ENCODE measurements at places on chromosomes 6 and 20.
A peak's percentile ranks its signal among the peaks of the same experiment; 100 is the strongest.

DNA sequence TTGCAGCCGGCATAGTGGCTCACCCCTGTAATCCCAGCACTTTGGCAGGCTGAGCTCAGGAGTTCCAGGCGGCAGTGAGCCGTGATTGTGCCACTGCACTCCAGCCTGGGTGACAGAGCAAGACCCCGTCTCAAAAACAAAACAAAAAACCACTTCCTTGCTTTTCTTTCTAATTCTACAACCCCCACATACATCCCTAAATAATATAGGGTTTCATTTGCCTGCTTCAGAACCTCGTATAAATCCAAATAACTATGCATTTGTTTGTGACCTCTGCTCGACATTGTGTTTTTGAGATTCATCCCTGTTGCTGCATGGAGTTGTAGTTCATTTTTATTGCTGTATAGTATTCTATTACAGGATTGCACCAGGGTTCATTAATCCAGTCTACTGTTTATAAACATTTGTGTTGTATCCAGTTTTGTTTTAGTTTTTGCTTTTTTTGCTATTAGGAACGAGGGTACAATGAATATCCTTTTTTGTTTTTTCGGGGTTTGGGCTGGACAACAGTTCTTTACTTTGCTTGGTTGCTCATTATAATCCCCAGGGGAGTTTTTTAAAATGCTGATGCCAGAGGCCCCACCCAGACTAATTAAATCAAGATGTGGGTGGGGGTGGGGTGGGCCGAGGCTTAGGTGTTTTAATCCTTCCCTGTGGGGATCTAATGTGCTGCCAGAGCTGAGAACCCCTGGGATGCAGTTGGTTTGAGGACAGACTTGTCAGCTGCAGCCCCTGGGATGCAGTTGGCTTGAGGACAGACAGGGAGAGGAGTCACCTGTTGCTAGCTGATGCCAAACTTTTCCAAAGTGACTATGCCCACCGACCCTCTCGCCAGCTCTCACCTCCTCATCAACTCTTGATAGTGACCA is 2.4 kb upstream of the SNAI1 start:
- no peak for DNase-seq

DNA sequence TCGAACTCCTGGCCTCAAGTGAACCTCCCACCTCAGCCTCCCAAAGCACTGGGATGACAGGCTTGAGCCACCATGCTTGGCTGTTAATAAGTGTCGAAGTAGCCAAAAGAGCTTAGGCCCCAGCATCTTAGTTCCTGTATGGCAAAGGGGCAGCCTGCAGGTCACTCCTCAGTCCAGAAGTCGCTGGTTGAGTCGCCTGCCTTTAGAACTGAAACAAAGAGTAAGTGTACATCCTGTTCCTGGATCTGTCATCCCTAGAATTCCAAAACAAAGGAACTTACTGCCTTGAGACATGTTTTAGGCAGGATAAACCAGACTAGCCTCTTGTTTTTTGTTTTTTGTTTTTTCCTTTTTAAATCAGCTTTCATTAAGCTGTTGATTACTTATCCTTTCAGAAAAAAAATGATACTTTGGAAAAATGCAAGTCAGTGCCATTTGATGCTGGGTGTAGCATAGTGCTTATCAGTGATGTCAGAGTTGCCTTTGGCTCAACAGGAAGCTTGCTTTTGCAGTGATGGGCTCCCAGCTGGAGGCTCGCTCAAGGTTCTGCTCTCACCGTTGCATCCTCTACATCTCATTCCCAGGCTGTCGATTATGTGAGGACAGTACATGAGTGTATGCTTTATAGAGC is 9.0 kb downstream of the ACTR5 start:
- DNase-seq = no peak

- DNase-seq = peak; percentile 56
Observed at GRCh38 chr20:43507150-43508080, at the start of gene L3MBTL1. Gene L3MBTL1, plus strand, starts transcription at chr20:43507697. Its CDS starts 5,807 bp downstream, at chr20:43513504.

DNA sequence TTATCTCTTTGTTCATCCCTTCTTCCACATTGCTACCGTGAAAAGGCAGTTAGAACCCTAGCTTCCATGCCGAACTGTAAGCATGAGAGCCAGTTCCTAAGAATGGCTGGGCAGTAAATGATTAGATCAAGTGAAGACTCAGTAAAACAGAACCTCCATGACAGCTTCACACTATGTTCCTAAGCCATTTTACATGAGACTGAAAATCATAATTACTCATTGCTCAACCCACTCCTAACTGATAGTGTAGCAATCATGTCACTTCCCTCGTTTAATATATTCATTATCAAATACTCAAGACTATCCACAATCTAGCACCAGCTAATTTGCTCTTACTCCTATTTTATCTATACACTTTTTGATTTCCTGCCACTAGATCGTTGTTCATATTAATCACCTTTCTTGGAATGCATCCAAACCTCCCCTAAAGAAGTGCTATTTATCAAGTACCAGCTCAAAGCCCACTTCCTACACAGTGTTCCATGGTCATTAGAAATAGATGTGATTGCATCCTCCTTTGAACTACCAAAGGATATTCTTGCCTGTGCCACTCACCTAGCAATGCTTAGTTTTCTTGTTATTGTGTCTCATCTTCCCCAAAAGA is 6.0 kb downstream of the TMEM30A start:
- DNase-seq = peak; percentile 33

DNA sequence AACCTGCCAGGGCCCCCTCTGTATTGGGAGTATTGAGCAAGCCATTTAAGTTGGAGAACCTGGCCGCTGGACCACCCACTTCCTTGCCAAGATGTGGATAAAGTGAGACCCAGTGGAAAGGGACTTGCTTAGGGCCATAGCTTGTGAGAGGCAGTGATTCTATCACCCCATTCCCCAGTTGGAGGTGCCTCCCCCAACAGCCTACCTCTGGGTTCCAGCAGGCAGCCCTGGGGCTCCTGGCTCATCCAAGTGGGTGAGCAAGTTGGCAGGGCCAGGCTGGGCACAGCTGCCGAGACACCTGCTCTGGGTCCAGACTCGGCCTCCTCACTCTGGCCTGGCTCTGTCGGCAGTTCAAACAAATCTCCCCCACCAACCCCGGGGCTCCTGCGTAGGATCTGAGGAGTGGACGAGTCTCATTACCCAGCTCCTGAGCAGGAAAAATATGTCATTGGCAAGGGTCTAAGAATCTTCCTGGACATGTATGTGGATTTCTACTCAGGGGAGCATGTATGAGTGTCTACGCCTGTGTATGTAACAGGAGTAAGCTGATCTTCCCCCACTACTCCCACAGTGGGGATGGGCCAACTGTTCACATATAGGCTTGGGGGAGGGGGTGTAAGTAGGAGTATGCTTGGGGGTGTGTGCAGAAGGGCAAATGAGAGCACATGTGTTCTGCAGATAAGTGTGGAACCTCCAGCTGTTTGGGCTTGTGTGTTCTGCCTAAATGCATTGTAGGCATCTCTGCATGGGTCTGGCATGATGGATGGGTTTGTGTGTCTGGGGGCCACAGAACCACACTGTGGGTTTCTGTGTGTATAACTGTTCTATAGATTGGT is 1.9 kb downstream of the ID1 start:
- DNase-seq = peak; percentile 75

- DNase-seq = no peak
Observed at GRCh38 chr6:33082702-33083101, 6.9 kb downstream of the HLA-DPB1 start.

All from EL (cell line).